Thoracic aorta (tissue), 2 donors: ENCODE measurements at places on chromosomes 13 and 19.

DNA sequence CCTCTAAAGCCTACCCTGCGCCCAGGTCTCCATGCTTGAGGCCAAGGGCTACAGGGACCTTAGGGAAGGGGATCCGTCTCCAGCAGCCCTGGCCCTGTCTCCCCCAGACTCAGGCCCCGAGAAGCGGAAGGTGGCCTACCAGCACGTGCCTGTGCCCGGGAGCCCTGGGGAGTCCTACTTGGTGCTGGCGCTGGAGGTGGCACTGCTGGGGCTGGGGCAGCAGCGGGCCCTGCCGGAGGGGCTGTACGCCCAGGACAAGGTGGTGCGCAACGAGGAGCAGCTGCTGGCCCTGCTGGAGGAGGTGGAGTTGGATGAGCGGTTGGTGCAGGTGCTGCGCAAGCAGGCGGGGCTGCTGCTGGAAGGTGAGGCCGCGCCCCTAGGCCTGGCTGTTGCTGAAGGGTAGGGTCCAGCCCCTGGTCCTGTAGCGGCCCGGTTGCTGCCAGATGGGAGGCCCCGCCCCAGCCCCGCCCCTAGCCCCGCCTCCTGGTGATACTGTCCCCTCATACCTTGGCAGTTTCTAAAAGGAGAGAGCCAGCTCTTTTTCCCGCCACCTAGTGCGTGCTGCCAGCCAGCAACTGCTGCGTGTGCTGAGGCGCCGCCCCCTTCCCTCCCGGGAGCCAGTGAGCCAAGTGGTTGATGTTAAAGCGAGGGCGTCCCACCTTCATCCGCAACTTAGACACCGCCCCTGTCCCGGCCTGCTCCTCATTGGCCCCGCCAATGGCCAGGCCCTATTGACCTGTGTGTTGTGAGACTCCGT lies 22.6 kb downstream of the ZSWIM4 start:
- DNase-seq = no peak
- H3K4me3 ChIP-seq = no peak overlapping the region
- H3K27ac ChIP-seq = no peak overlapping the region
- H3K36me3 ChIP-seq = peaks cover 3% of the 10 kb centered on the region

DNA sequence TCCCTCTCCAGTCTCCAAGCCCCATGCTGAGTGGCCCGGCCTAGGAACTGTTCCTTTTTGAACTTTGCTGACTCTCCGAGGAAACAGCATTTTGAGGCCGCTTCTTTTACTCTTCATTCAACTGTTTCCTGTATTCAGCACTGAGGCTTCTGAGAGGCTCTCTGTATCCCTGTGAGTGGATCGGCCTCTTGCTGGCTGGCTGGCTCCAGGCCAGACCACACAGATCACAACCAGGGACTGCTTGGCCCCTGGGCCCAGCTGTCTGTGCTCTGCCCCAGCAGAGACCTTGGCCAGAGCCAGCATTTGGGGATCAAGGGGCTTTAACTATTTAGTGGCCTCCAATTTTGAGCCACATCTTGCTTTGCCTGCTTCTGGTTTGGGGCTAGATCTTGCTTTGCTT lies 75.6 kb upstream of the KL start:
- no peaks in the 10 kb centered on the region for H3K4me1 ChIP-seq
- no peaks in the 10 kb centered on the region for H3K36me3 ChIP-seq
- no peak overlapping the region for H3K4me3 ChIP-seq
- DNase-seq = no peak

- no peak for DNase-seq
- H3K27ac ChIP-seq = peak overlapping the region; percentile 23
- no peaks in the 10 kb centered on the region for H3K27me3 ChIP-seq
- no peaks in the 10 kb centered on the region for H3K4me1 ChIP-seq
These were observed 5.9 kb downstream of the ANGPTL6 start for GRCh38 chr19:10096615-10096963.

GRCh38 chr19:1622541-1622940 lies 17.3 kb upstream of the UQCR11 start:
- no peaks in the 10 kb centered on the region for H3K27me3 ChIP-seq
- peaks cover 26% of the 10 kb centered on the region for H3K36me3 ChIP-seq
- DNase-seq = no peak

DNA sequence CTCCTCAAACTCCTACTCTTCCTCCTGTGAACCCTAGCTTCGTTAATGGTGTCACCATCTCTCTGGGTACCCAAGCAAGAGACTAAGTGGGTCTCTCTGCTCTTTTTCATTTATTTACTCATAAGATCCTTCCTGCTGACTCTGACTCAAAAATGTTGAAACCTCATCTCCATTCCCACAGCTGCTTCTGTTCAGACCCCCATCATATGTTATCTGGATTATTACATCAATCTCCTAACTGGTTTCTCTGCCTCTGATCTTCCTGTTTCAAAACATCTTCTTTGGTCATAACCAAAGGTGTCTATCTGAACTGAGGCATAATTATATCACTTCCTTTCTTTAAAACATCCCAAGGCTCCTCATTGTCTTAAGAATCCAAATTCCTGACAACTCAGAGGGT lies 2.0 kb upstream of the MEDAG start:
- H3K36me3 ChIP-seq = no peaks in the 10 kb centered on the region
- no peak overlapping the region for H3K4me3 ChIP-seq
- H3K27me3 ChIP-seq = no peaks in the 10 kb centered on the region
- no peak for DNase-seq
- H3K4me1 ChIP-seq = peaks cover 16% of the 10 kb centered on the region

DNA sequence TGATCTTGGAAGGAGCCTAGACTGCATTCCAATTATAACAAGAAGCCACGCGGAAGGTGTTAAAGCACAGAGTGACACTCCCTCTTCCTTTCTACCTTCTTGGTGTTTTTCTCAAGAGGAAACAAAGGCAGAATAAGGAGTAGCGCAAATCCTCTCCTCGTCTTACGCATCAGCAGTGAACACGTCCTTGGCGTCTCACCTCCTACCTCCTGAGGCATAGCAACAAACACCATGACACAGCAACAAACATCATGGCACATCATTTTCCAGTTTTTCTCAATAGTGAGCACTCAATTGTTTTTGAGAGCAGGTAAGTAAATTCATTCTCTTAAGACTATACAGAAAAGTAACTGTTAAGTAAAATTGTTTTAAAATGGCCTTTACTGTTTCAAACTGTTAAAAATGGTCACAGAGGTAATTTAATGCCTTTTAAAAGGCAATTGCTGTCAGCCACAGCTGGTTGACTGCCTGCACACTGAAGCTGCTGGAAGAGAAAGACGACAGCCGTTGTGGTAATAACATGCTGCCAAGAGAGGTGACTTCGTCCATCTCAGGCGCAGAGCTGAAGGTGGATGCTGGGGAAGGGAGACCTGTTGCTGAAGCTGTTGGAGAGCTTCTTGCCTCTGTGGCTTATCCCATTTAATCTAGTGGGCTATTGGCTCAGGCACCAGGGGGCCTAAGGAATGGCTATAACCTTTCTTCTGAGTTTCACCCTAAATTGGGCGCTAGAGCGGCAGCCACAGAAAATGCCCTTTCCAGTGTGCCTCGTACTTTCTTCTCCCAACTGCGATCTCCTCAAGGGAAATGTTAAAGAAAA lies 703.7 kb downstream of the UQCRFS1 start:
- H3K4me3 ChIP-seq = no peak overlapping the region
- H3K27ac ChIP-seq = no peak overlapping the region
- H3K36me3 ChIP-seq = no peaks in the 10 kb centered on the region
- no peak for DNase-seq
- no peaks in the 10 kb centered on the region for H3K27me3 ChIP-seq

- H3K4me1 ChIP-seq = no peaks in the 10 kb centered on the region
- no peak for DNase-seq
- H3K4me3 ChIP-seq = no peak overlapping the region
- H3K27ac ChIP-seq = no peak overlapping the region
These were observed 246.5 kb upstream of the ARGLU1 start for GRCh38 chr13:106814463-106814862.

GRCh38 chr13:48573213-48574007 lies 40.5 kb upstream of the RCBTB2 start:
- H3K4me3 ChIP-seq = no peak overlapping the region
- no peaks in the 10 kb centered on the region for H3K36me3 ChIP-seq
- H3K27ac ChIP-seq = peak overlapping the region; percentile 81
- DNase-seq = no peak
- peaks cover 9% of the 10 kb centered on the region for H3K4me1 ChIP-seq

DNA sequence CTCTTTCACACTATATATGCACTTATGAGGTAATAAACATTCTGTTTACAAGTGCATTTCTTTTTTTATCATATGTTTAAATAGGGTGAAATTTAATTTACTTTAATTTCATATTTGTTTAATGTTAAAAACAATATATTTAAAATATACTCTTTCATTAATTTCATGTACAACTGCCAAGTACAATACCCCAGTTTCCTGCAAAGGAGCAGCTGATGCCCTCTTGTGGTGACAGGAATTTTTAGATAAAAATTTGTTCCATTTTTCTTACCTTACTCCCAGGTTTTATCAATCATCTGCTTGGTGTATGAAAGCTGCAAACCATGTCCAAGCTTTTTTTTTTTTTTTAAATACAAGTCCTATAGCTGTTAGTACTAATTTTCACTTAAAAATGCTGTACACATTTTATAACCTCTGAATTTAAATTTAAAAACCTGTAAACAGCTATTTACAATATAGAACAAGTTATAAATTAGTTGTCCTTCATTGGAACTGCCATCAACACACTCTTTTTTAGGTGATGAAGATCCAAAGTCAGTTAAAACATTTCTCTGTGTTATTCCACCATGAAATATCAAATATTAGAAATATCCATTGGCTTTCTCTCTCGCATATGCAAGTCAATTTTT lies 4.9 kb downstream of the PCDH20 start:
- no peaks in the 10 kb centered on the region for H3K36me3 ChIP-seq
- no peaks in the 10 kb centered on the region for H3K4me1 ChIP-seq
- no peak overlapping the region for H3K4me3 ChIP-seq
- DNase-seq = no peak
- no peaks in the 10 kb centered on the region for H3K27me3 ChIP-seq
- H3K27ac ChIP-seq = no peak overlapping the region

- H3K27me3 ChIP-seq = no peaks in the 10 kb centered on the region
- peak overlapping the region; percentile 73 for H3K4me3 ChIP-seq
- peaks cover 5% of the 10 kb centered on the region for H3K4me1 ChIP-seq
- DNase-seq = no peak
- no peak overlapping the region for H3K27ac ChIP-seq
- no peaks in the 10 kb centered on the region for H3K36me3 ChIP-seq
These were observed 18.1 kb downstream of the GADD45B start for GRCh38 chr19:2494084-2494446.

- no peaks in the 10 kb centered on the region for H3K36me3 ChIP-seq
- DNase-seq = no peak
- H3K27ac ChIP-seq = no peak overlapping the region
These were observed 1249.4 kb upstream of the SLC10A2 start for GRCh38 chr13:104315606-104316005.

- no peak overlapping the region for H3K27ac ChIP-seq
- no peak overlapping the region for H3K4me3 ChIP-seq
- no peaks in the 10 kb centered on the region for H3K27me3 ChIP-seq
- H3K4me1 ChIP-seq = no peaks in the 10 kb centered on the region
- no peak for DNase-seq
These were observed 42.6 kb downstream of the KL start for GRCh38 chr13:33058776-33059327.

DNA sequence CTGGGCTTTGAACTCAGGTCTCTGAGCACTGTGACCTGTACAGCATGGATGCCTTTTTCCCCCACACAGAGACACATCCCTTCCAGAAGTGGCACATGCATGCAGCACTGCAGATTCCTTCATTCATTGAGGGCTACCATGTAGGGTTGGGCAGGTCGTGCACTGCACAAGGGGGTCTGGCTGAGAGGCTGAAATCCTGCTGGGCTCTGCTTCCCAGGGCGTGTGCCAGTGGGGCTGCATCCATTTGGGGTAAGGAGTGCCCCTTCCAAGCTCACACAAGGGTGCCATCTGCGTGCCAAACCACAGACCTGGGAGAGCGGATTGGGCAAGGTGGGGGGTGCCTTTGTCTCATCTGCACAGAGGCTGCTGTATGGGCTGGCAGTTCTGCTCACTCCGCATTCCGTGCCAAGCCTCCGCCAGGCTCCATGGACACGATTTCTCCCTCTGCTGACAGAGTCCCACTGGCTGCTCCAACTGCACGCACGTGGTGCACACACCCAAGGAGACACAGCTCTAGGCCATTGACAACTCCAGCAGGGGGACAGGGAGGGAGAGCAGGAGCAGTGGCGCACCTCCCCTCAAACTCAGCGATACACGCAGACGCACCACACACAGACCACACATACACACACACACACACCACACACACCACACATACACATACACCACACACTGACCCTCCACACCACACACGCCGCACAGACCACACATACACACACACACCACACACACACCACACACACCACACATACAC lies 4.5 kb upstream of the SHISA7 start:
- H3K27ac ChIP-seq = no peak overlapping the region
- H3K27me3 ChIP-seq = peaks cover 5% of the 10 kb centered on the region
- peaks cover 14% of the 10 kb centered on the region for H3K4me1 ChIP-seq
- DNase-seq = no peak

DNA sequence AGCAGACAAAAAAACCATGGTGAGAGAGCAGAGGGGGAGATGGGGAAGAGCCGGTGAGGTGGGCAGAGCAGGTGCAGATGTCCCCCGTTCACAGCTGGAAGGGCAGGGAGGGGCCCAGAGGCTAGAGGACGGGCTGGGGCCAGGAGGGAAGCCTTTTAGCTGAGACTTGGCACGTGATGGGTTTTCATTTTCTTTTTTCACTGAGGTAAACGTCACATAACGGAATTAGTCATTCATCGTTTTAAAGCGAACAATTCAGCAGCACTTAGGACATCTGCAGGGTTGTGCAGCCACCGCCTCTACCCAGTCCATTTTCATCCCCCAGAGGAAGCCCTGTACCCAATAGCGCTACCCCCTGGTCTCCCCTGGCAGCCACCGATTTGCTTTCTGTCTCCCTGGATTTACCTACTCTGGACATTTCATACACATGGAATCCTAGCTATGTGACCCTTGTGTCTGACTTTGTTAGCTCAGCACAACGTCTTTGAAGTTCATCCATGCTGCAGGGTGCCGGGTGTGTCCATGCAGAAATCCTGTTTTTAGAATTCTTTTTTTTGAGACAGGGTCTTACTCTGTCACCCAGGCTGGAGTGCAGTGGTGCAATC lies 16.0 kb upstream of the EMC10 start:
- no peak overlapping the region for H3K4me3 ChIP-seq
- H3K27ac ChIP-seq = no peak overlapping the region
- H3K36me3 ChIP-seq = no peaks in the 10 kb centered on the region
- no peak for DNase-seq
- H3K27me3 ChIP-seq = no peaks in the 10 kb centered on the region

- no peaks in the 10 kb centered on the region for H3K4me1 ChIP-seq
- H3K4me3 ChIP-seq = peak overlapping the region; percentile 37
- H3K36me3 ChIP-seq = no peaks in the 10 kb centered on the region
- no peak for DNase-seq
- no peak overlapping the region for H3K27ac ChIP-seq
These were observed 26.4 kb upstream of the TPTE2 start for GRCh38 chr13:19587635-19588300.
